ENCODE measurements at places on chromosomes 13 and 19.

DNA sequence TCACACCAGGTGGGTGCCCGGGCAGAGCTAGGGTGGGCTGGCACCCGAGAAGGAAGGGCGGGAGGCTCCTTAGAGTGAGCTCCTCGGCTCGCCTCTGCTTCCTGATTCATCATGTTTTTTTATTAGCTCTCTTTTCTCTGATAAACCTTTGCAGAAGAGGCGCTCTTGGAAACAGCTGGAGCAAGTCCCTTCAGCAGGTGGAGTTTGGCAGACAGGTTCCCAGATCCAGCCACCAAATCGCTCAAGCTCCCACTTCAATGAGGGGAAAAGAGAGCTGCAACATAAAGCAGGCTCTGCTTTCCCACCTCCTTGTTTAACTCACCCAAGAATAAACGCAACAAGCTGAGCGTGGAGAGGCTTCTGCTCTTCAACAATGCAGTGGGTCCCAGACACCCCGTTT, 244.8 kb downstream of the TSHZ3 start:
- DNase-seq: no peak

- peak; percentile 68 for DNase-seq
Measured at GRCh38 chr13:59776924-59777690, 386.6 kb downstream of the DIAPH3 start.

GRCh38 chr13:46554951-46555350, 2.0 kb downstream of the LRCH1 start:
- DNase-seq: no peak

DNA sequence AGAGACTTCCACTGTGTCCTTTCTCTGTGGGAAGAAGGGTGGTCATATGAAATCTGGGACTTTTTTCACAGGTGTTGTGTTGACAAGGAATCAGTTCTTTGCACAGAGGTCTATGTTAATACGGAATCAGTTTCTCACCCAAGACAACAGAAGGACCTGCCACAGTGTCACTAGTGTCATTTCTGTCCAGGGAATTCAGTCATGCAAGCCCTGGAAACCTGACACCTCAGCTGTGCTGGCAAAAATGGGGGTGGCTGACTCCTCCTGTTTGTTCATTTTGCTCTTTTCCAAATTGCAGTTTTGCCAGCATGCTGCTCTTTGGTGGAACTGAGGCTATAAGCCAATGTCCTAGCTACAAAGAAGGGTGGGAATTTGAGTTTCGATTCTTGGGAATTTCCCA, 49.8 kb upstream of the ESD start:
- DNase-seq: no peak

DNA sequence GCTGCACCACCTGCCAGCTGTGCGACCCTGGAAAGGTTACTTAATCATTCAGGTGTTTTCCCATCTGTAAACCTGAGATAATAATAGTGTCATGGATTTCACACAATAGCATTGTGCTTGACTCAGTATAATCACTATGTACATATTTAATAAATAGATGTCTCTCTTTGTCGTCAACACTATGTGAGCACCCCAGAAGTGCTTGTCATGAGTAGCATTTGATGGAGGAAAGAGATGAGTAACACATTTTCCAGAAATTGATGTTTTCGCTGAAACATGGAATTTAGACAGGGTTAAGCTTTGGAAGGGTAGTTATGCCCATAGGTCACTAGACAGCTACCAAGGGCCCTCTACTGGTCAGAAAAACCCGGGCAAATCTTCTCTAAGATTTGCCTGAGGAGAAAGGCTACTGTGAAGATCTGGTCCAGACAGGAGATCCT, 9.5 kb upstream of the MBNL2 start:
- DNase-seq: no peak

DNA sequence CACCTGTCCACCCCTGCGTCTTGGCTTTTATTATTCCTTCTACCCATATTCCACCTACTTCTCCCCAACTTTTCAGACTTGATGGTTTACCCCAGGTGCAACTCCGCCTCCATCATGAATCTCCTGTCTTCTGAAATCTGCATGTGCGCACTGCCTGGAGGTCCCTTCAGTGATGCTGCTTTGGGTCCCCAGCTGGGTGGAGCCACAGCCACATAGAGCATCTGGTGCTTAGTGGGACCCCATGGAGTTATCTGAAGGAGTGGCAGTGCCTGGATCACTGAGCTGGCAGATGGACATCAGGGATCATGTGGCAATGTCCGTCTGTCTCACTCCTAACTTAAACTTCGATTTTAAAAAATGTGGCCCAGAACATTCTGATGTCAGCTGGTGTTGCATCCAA, 13.5 kb downstream of the ZNF536 start:
- DNase-seq: no peak

- no peak for DNase-seq
Measured at GRCh38 chr13:30580852-30581502, 36.7 kb upstream of the USPL1 start.

DNA sequence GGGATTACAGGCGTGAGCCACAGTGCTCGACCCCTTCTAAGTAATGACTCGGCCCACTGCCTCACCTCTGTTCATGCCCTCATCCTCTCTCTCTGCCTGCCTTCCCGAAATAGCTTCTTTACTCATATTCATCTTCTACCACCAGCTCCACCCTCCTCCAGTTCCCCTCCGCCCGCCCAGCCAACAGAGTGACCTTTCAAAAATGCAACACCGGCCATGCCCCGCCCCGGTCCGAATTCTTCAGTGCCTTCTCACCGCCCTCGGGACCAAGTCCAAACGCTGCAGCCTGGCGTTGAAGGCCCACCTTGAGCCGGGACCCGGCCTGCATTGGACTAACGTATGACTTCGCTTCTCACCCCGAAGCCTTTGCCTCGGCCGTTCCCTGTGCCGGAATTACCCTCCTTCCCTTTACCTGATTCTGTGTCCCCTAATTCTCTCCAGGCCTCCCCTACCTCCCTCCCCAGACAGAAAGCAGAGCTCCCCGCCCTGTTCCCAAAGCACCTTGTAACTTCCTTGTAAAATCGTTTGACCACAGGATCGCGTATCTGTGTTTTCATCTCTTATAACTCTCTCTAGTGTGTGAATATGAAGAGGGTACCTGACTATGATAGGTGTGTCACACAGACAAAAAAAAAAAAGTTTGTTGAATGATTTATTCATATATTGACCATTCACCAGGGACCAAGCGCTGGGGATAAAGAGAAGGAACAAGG, 8.1 kb upstream of the MUC16 start:
- peak; percentile 5 for DNase-seq

DNA sequence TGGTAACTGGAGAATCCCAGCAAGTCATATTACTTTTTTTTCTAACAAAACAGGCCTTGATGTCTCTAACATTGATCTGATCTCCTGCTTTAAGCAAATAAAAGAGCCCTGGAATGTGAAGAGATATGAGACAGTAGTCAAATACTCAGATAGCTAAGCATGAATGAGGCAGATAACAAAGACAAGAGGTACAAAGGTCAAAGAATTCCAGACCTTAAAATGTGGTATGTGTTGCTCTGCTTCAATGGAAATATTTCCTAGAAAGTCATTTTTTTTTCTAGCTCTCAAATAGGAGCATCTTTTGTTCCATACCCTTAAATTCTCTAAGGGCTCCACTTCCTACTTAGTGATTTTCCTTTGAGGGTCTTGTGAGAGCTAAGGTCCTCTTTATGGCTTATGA, 54.6 kb downstream of the ZNF254 start:
- no peak for DNase-seq

- no peak for DNase-seq
Measured at GRCh38 chr19:6489278-6490061, 7.9 kb upstream of the DENND1C start.

DNA sequence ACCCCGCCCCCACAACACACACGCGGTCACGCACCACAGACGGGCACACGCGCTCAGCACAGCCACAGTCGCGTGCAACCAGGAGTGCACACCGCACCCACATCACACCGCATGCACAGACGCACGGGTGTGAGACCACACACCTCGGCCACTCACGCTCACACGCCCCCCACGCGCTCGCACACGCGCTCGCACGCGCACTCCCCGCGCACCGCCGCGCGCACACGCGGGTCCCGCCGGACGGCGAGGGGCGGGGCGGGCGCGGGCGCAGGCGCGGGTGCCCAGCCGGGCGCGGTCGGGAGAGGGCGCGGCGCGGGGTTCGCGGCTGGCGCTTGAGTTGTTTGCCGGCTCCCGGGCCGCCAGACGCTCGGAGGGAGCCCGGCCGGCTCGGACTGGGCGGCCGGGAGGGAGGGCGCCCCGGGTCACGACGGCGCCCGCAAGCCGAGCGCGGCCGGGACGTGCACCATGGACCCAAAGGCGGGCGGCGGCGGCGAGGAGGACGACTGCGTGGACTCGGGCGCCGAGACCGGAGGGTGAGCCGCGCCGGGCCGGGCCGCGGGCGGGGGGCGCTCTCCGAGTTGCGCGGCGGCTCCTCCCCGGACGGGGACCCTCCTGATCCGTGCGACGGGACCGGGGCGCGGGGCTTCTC, at the start of gene FAM124A:
TSS of gene FAM124A (plus strand) at position 362 of the 649 bp plus-strand sequence. CDS start at position 466, 104 bp downstream.
- no peak for DNase-seq

DNA sequence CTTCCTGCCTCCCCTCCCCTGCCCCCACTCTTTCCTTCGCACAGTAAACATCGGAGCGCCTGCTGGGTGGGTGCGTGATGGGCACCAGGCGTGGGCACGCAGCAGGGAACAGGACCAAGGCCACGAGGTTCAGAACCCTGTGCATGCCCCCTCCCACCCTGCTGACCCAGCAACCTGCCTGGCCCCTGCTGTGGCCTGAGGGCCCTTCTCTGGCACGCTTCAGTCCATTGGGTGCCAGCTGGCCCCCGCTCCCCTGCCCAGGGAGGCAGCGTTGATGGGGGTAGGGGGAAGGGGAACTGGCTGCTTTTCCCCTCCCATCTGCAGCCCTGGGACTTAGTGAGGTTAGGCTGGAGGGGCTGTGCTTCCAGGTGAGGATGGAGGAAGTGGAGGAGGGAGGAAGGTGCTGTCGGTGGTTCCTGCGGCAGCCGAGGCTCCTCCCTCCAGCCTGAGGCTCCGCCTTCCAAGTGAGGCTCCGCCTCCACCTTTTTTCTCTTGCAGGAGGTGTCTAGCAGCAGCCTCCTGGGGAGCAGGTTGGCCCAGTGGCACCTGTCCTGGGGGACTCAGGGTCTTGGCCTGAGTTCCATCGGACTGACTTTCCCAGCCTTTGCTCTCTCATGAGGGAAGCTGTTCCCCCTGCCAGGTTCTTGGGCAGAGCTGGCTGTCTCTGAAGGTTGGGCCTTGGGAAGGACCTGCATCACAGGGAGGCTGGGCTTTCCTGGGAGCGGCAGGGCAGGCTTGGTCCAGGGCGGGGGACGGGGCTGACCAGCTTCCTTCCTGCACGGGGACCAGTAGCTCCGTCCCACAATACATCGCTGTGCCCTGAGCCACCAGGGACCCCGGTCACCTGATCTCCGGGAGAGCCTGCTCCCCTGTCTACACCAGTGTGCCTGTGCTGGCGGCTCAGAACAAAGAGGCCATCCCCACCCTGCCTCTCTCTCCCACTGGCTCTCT, 7.3 kb downstream of the PIAS4 start:
- DNase-seq: no peak

DNA sequence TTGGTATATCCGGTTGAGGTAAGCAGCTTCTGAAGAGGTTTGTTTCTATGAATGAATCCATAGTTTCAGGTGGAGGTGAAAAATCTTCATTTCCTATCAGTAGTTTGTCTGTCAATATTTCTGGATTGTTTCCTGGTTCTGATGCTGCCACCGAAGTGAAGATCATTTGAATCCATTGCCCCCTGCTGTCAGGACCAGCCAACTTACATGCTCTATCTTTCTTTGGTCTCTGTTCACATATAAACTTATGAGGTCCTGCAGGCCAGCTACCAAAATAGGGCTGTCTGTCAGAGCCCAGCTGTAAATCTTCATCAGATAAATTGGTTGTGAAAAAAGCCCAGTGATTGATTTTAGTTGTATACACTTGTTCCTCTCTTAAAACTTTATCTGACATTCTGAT, 15.2 kb upstream of the N4BP2L1 start:
- DNase-seq: no peak

- no peak for DNase-seq
Measured at GRCh38 chr19:14164082-14164481, 27.7 kb upstream of the ASF1B start.

GRCh38 chr19:18464646-18465045, 26.7 kb upstream of the ISYNA1 start:
- DNase-seq: no peak

DNA sequence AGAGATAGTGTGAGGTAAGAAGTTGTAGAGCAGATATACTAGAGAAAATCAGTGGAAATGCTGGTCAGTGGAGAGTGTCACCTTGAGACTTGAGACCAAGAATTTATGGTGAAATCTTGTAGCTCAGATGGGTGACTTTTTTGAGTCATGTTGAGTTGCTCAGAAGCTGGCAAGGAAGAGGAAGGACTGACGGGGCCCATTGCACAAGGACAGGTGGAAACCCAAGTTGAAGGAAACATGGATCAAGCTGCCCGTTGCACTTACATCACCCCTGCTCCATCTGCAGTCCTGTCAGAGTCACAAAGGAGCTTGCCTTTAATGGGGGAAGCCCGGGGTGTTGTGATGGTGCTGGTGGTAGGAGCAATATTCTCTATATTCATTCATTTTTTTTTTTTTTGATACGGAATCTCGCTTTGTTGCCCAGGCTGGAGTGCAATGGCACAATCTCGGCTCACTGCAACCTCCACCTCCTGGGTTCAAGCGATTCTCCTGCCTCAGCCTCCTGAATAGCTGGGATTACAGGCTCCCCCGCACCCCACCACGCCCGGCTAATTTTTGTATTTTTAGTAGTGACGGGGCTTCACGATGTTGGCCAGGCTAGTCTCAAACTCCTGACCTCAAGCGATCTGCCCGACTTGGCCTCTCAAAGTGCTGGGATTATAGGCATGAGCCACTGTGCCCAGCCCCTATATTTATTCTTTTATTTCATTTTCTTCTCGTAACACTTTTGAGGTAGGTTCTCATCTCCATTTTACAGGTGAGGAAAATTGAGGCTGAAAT, 27.4 kb downstream of the UBAC2 start:
- no peak for DNase-seq

- DNase-seq: no peak
Measured at GRCh38 chr19:13622766-13623715, 116.8 kb upstream of the CACNA1A start.

- no peak for DNase-seq
Measured at GRCh38 chr19:5075597-5075996, 106.7 kb downstream of the KDM4B start.

DNA sequence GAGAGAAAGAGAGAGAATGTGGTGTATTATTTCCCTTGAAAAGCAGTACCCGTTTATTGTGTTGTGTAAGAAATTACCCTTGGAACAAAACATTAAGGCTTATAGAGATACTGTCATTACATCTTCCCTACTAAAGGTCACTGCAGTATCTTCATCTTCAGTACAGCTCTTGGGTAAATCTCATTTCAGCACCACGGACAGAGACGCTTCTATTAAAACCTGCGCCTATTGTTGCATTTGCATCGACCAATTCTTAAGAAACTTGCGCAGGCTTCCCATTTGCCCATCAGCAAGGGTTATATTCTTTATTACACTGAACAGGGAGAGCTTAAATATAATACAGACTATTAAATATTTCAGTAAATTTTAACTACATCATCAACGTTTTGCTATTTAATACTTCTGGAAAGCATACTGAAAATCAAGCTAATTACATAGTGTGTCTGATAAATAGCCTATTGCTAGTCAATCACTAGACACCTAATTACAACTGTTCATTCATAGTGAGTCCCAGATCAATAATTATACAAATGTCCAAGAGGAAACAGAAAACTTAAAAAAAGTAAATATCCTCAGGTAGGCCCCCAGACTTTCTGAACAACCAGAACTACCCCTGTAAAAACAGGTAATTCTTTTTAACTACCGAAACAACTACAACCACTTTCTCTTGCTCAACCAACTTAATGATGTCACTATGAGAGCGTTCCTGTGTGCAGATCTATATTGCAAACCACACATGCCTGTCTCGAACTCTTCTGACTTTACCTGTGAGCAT, 350.6 kb downstream of the LIG4 start:
- no peak for DNase-seq
